ENCODE measurements at places on chromosomes 12 and 14.
A peak's percentile ranks its signal among the peaks of the same experiment; 100 is the strongest.

DNA sequence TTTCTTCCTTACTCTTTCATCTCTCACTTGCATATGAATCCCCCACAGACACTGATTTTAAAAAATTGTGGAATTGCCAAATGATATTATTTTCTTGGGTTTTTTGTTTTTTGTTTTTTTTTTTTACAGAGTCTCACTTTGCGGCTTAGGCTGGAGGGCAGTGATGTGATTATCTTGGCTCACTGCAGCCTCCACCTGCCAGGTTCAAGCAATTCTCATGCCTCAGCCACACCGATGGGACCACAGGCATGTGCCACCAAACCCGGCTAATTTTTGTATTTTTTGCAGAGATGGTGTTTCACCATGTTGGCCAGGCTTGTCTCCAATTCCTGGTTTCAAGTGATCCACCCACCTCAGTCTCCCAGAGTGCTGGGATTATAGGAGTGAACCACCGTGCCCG is 68.2 kb downstream of the BCAT1 start:
- no peak overlapping the region for H3K4me3 ChIP-seq
- H3K27ac ChIP-seq = no peak overlapping the region
- H3K36me3 ChIP-seq = no peaks in the 10 kb centered on the region
- no peak for DNase-seq
- H3K4me1 ChIP-seq = no peaks in the 10 kb centered on the region

GRCh38 chr12:67920413-67920812 is 68.8 kb upstream of the IFNG-AS1 start:
- no peak overlapping the region for H3K4me3 ChIP-seq
- DNase-seq = no peak

DNA sequence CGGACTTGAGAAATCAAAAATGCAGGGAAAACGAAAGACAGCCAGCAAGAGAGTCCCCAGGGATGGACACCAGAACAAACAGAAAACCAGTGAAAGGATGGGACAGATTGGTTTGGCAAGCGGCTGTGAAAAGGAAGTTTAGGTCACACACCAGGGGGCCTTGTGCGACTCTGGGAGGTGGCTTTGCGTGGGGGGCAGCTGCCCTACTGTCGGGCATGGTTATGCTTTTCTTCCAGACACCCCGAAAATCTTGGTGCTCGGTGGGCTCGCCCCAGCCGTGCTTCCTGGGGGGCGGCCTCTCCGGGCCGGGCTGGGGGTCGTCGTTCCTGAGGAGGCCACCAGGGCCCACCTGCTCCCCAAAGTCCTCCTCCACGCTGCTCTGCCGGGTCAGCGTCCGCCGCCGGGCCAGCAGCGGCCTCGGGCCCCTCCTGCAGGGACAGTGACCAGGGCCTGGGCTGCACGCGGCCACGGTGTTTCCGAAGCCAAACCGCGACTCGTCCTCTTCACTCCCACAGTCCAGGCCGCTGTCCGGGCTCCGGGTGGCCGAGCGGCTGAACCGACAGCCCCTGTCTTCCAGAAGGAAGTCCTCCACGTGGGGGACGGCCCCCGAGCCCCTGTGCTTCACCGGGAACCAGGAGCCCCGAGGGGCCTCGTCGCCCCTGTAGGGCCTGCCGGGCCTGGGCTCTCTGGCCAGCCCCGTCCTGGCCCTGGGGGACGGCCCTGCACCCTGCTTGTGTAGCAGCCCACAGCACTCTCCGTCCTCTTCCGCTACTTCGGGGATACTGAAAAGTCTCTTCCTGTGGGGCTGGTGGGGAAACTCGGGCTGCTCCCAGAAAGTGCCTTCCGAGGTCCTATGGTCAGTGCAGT is 86.5 kb downstream of the PIWIL1 start:
- no peak for DNase-seq
- H3K4me1 ChIP-seq = no peaks in the 10 kb centered on the region
- H3K27ac ChIP-seq = no peak overlapping the region
- no peaks in the 10 kb centered on the region for H3K27me3 ChIP-seq
- no peak overlapping the region for H3K4me3 ChIP-seq

- no peaks in the 10 kb centered on the region for H3K36me3 ChIP-seq
- DNase-seq = no peak
- no peak overlapping the region for H3K4me3 ChIP-seq
- H3K27me3 ChIP-seq = peaks cover 1% of the 10 kb centered on the region
Observed at GRCh38 chr14:74567646-74568379, 44.2 kb downstream of the LTBP2 start.

DNA sequence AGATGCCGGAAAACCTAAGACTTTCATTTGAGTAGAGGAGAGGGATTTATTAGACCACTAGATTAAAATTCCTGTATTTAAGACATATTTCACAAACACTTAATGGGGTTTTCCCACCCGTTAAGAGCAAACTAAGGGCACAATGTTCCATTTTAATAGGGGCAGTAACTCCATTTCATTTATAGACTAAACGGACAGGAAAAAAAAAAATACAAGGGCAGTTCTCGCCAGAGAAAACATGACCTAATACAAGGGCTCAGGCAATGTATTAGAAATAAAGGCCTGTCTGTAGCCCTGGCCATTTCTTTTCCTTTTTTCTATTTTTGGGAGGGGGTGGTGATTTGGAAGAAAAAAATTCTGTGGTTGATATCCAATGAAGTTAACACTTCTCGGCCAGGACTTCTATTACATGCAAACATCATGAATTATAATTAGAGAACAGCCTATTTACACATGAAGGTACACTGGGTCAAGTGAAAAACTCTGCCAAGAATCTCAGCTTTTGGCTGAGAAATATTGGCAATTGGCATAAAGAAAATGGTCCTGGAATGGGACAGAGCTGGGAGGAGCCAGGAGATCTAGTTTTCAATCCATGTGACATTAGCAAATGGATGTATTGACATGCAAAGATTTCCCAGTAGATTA is 641.1 kb upstream of the TBX3 start:
- H3K36me3 ChIP-seq = no peaks in the 10 kb centered on the region
- no peaks in the 10 kb centered on the region for H3K4me1 ChIP-seq
- H3K27me3 ChIP-seq = peaks cover 17% of the 10 kb centered on the region
- H3K4me3 ChIP-seq = no peak overlapping the region

GRCh38 chr12:132639956-132640520 is 21.5 kb downstream of the P2RX2 start:
- no peak for DNase-seq
- H3K27me3 ChIP-seq = no peaks in the 10 kb centered on the region
- no peak overlapping the region for H3K27ac ChIP-seq
- H3K4me3 ChIP-seq = no peak overlapping the region
- H3K4me1 ChIP-seq = no peaks in the 10 kb centered on the region

DNA sequence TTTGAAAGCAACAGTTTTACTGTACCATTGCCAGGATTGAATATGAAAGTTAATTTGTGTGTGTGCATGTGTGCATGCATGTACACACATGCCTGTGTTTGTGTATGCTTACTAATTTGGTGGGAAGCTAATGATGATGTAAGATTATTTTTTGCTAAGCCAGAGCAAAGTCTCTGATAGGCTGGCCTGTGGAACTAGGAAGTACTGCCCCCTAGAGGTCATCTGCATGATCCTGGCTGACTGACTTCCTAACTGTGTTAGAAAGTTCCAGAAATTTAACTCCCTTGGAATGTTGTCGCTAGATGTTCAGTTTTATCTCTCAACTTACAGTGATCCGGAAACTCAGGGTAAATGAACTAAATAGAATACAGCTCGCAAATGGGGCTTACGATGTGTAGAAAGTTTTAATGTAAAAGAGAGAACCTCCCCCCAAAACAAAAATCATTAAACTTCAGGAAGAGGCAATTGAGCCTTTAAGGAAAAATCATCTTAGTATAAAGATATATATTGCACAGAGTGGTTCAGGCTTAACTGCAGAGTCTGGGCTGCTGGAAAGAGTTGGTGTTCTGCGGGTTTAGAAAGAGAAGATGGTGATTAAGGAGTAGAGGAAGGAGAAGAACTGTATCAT is 34.3 kb upstream of the SLC38A1 start:
- H3K4me1 ChIP-seq = peaks cover 18% of the 10 kb centered on the region
- H3K4me3 ChIP-seq = no peak overlapping the region
- DNase-seq = peak; percentile 80
- H3K27me3 ChIP-seq = no peaks in the 10 kb centered on the region
- H3K36me3 ChIP-seq = peaks cover 7% of the 10 kb centered on the region

- peaks cover 49% of the 10 kb centered on the region for H3K4me1 ChIP-seq
- peak; percentile 42 for DNase-seq
- H3K27ac ChIP-seq = peak overlapping the region; percentile 93
- H3K36me3 ChIP-seq = no peaks in the 10 kb centered on the region
- H3K27me3 ChIP-seq = no peaks in the 10 kb centered on the region
Observed at GRCh38 chr12:121536899-121537813, 43.7 kb downstream of the KDM2B start.

DNA sequence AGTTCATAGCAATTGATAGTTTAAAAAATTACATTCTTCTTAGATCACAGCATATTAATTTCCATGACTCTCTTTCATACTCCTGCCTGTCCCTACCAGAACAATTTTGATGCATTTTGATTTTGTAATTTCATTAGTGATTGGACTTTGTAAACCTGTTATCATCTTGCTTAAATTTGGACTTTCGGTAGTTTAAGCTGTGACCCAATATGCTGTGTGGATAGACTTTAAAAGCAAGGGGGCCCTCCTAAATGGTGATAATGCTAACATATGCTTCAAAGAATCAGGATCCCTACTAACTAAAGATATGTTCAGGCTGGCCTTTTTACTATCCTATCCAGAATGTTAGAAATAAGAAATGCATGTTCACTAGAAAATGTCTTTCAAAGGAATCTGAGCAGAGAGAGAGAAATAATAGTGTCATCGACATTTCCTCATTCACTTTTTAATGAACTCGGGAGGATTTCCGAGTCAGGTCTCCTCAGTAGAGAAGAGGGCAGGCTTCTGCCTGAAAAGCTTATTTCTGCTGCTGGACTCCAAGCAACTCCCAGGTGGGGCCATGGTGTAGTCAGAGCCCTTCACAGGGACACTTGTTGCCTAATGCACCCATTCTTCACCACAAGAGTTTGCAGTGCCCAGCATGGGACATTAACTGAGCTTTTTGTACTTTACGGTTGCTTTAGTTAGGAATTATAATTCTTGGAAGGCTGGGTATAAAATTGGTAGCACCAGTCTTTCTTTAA is 16.7 kb downstream of the SLC38A4 start:
- H3K36me3 ChIP-seq = no peaks in the 10 kb centered on the region
- no peak overlapping the region for H3K27ac ChIP-seq
- peaks cover 7% of the 10 kb centered on the region for H3K4me1 ChIP-seq
- no peak for DNase-seq
- H3K4me3 ChIP-seq = no peak overlapping the region
- peaks cover 7% of the 10 kb centered on the region for H3K27me3 ChIP-seq

DNA sequence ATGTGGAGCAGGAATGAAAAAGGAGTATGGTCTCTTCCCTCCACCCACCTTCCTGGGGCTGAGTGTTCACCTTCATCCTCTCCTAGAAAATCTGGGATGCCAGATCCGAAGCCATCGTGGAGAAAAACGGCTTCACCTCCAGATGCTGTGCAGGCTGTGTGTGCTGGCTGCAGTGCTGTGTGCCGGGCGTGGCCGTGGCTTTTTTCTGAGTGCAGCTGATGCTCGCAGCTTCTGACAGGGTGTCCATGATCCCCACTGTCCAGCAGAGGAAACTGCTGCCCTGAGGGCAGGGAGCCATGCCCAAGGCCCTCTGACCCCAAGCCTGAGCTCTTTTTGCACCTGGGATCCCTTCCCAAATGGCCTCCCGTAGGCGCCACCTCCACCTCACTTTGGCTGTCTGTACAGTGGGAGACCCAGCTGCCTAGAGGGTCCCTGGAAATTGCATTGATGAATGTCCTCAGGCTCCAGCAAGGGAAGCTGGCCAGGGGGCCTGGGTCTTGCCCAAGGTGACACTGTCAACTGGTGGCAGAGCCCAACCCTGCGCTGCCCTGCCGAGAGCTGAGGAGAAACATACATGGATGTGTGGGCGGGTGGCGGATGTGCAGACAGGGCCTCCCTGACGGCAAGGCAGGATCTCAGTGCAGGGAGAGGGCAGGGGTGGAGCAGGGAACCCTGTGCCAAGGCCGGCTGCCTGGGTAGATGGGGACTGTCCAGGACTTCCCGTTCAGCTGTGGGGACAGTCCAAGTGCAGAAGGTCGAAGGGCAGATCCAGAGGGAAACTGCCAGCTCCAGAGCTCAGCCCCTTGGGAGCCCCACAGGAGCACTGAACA is 53.3 kb downstream of the BEGAIN start:
- H3K4me3 ChIP-seq = no peak overlapping the region
- H3K27ac ChIP-seq = no peak overlapping the region
- H3K4me1 ChIP-seq = peaks cover 1% of the 10 kb centered on the region
- peak; percentile 50 for DNase-seq
